Activated CD8-positive, alpha-beta T cell treated with anti-CD3 and anti-CD28 coated beads for 36 hours (primary cell): ENCODE measurements at places on chromosomes 6 and 20. TPM values are rescaled to one million over a fixed set of nuclear protein-coding genes. Genes with fewer than 3 reads are reported as not detected.

DNA sequence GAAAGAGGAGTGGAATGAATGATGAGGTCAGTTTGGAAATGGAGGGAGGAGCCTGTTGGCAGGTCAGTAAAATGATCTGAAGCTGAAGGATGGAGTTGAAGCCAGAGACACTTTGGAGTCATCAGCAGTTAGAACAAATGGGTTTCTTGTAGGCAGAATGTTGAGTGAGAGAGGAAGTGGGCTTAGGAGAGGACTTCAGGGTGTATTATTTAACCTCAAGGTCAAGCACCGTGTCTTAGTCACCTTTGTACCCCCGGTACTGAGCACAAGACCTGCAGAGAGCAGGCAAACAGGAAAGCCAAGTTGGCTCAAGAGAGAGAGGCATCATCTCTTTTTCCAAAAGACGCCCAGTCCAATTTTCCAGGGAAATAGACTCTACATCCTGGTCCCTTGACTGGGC, 23.3 kb downstream of the C20orf173 start:
- H3K36me3 ChIP-seq, result peaks cover 46% of the 10 kb centered on the region
- peak overlapping the region; percentile 75 for H3K27ac ChIP-seq
- H3K4me3 ChIP-seq, result no peak overlapping the region
- H3K4me1 ChIP-seq, result peaks cover 23% of the 10 kb centered on the region
- DNase-seq, result no peak
- no peaks in the 10 kb centered on the region for H3K27me3 ChIP-seq

GRCh38 chr6:56951049-56951831, 3.7 kb upstream of the BEND6 start:
- H3K27ac ChIP-seq, result no peak overlapping the region
- H3K4me3 ChIP-seq, result no peak overlapping the region
- H3K27me3 ChIP-seq, result peaks cover 58% of the 10 kb centered on the region
- peaks cover 16% of the 10 kb centered on the region for H3K4me1 ChIP-seq
- DNase-seq, result no peak

DNA sequence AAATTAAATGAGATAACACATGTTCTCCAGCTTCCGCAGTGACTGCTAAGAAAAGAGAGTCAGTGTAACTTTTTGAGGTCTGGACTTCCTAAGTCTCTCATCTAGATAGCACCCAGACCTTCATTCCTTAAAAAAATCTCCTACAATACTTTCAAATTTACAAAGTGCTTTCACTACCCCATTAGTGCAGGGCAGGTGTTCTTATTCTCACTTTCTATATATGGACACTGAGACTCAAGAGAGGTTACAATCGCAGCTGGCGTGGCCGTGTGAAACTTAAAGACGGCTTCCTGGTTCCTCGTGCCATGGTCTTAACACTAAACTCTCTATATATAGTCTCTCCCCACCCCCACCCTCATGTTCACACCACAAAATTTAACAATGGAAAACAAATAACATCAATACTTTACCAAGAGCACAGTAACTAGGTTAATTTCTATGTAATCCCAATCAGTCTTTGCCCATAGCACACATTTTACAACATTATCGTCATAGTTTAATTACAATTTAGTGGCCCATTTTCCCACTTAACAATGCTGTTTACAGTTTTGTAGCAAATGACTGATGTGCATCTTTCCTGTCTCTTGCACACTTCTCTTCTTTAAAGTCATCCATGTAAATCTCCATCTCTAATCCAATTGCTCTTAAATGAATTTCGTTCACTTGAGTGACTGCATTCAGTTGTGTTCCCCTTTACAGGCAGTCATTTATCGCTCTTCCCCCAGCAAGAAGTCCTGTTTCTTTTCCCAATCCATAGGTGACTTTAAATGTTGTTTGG, 78.8 kb upstream of the ARID1B start:
- peaks cover 3% of the 10 kb centered on the region for H3K27me3 ChIP-seq
- H3K36me3 ChIP-seq, result no peaks in the 10 kb centered on the region
- DNase-seq, result no peak
- peaks cover 12% of the 10 kb centered on the region for H3K4me1 ChIP-seq
- H3K4me3 ChIP-seq, result no peak overlapping the region

DNA sequence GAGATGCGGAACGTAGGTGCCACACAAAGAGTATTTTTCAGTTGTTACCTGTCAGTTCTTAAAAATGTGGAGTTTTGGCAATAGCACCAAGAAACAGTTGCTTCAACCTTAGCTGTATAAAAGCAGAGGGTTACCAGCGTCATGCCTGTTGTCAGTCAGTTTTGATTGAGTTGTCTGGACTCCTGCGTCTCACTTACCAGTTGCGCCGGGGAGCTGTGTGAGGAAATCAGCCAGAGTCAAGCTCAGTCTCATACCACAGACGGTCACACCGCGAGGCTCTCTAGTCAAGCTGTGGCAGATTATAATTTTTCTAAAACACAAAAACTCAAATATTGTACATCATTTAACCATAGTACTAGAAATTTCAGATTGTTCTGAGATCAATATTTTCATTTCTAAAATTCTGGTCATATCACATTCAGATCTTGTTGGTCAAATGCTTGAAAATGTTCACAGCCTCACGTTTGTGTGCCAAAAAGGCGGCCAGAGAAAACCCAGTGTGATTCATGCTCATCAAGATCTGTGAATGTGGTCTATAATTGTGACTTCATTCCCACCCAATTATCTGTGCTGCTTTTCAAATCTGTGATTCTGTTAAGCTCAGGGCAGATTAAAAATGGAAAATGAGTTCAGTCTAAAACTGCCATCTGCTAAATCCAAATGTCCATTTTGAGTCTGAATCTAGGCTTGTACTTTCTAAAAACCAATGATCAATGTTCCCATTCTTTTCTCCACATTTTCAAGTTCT, 37.5 kb downstream of the SASH1 start:
- no peaks in the 10 kb centered on the region for H3K36me3 ChIP-seq
- no peak for DNase-seq
- no peak overlapping the region for H3K4me3 ChIP-seq
- H3K27me3 ChIP-seq, result peaks cover 3% of the 10 kb centered on the region
- no peak overlapping the region for H3K27ac ChIP-seq

DNA sequence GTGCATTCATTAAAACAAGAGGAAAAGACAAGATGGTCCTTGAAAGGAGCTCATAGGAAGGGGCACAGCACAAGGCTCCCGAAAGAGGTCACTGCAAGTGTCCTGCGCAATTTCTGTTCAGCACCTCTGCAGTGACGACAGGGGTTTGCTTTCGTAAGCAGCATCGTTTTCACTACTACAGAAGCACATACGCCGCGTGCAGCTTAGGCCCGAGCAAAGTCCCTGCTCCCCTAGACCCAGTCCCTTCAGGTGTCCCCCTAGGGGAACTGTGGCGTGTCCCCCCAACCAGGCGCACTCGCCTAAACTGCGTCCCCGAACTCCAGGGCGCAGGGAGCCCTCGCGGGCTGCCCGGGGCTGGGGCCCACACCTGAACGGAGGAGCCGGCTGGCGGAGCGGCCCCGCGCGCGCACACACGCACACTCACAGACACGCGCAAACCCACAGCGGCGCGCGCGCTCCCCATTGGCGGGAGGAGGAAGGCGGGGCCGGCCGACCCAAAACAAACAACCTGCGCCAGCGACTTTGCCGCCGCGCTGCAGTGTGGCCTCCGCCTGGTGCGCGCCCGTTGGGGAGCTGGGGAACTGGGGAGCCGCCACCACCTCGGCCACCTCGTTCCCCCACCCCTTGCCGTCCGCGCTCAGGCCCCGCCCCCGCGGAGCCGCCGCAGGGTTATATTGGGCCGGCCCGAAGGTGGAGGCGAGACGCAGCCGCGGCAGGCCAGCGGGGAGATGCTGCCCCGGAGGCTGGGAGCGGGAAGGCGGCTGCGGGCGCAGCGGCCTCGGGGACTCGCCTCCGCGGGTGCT, at the start of gene FOXQ1:
Gene FOXQ1 (plus strand): TSS at position 699 of the 803 bp plus-strand sequence. CDS start 607 bp downstream, outside the sequence.
- peak; percentile 26 for DNase-seq
- no peak within 1 kb of the TSS for H3K27ac ChIP-seq
- peaks cover 66% of the 10 kb centered on the region for H3K27me3 ChIP-seq

- DNase-seq, result peak; percentile 70
- H3K4me3 ChIP-seq, result peak overlapping the region; percentile 84
- no peaks in the 10 kb centered on the region for H3K27me3 ChIP-seq
- peaks cover 9% of the 10 kb centered on the region for H3K4me1 ChIP-seq
- peak overlapping the region; percentile 89 for H3K27ac ChIP-seq
- peaks cover 5% of the 10 kb centered on the region for H3K36me3 ChIP-seq
These were observed 2.2 kb downstream of the RGS19 start for GRCh38 chr20:64077094-64077493.

HLA-DRA gene
- 9.2 TPM for total RNA-seq

POPDC3 gene
- not detected for total RNA-seq

IP6K3 gene
- total RNA-seq, result not detected
